Fibroblast of lung (primary cell): ENCODE measurements at places on chromosomes 5 and 9.

- no peak for DNase-seq
Measured at GRCh38 chr9:100112677-100113336, 13.8 kb downstream of the INVS start.

- DNase-seq, result peak; percentile 43
Measured at GRCh38 chr5:138177941-138178515, 402 bp downstream of the BRD8 start.

DNA sequence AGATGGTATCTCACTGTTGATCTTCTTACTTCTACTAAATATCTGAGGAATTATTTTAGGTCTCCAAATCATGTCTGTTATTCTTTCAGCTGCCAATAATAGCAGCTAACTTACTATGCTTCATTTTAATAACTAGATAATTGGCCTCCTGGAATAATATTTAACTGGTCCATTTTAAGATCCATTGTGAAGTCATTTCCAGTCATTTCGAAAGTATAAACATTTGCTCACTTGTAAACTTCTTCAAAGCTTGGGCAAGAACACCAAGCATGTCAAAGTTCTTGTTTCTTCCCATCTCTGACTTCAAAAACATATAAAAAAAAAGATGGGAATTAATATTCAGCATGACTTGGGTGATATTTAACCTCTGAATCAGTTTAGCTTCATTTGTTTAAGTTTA, 61.4 kb upstream of the MRPS30 start:
- no peak for DNase-seq

DNA sequence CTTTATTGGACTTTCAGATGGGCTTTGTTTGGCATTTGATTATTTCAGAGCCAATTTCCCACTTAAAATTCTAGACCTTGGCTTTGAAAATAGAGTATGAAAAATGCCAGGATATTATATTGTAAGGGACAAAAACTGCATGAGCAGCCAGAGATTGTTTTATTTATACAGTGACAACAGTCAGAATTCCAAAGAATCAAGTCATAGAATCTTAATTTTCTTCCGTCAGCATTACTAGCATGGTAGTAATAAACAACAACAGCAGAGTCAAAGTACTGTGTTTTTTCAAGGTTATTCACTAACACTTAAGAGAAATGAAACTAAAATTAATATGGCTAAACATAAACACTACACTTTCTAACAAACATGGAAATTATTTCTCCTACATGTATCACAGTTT, 52.2 kb downstream of the MLLT3 start:
- DNase-seq, result peak; percentile 31

- DNase-seq, result no peak
Measured at GRCh38 chr5:36889264-36889663, 12.7 kb downstream of the NIPBL start.

DNA sequence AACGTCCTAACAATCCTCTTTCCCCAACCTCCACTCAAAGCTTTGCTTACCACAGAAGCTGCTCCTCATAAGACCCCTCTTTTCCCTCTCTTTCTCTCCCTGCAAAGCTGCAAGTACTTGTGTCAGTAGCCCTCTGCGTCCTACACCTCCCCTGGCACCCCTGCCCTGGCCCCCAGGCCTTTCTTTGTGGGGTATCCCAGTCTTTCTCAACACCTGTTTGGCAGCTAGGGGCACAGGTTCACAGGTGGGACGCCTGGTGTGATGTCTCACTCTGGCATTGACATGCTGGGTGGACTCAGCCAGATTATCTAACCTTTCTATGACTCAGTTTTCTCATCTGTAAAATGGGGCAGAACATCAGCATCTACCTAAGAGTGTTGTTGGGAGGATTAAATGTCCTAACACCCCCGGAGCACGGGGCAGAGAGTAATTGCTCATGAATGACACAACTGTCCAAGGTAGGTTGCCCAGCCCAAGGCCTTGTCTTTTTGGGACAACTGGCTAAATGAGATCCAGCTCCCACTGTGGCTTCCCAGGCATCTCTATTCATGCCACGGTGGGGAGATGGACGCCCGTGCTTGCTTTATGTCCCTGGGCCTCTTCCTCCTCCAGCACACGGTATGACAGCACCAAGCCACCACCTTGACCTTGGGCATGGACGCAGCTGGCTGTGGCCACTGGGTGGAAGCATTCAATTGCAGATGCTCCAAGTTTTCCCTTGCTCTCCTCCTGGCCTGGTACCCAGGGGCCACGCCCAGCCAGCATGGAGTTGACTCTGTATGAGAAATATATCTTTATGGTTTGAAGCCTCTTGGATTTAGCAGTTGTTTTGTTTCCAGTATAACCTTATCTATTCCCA, 190.4 kb downstream of the RGS3 start:
- no peak for DNase-seq

DNA sequence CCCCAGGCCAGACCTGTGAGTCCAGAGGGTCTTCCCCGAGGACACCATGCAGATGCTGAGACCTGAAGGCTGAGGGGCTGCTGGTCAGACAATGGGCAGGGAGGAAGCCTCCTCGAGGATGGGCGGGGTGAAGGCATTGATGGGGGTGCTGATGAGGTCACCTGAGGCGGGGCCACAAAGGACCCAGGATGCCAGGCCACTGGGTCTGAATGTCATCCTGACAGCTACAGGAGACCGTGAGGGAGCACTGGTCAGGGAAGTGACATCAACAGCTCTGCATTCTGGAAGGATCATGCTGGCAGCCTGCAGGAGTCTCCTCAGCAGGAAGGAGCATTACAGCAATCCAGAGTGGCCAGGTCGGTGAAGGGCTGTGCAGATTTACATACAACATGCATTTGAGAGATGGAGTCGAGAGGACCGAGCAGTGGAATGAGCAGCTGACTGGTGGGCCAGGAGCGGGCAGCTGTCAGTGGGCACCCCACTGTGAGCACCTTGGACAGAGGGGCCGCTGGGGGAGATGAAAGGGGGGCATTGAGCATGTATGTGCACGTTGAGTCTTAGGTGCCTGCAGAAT, 77.7 kb upstream of the ADAMTS2 start:
- DNase-seq, result no peak

- DNase-seq, result no peak
Measured at GRCh38 chr9:116149844-116150243, 3.7 kb upstream of the PAPPA start.

GRCh38 chr9:124062172-124062571, 50.6 kb downstream of the LHX2 start:
- no peak for DNase-seq

- DNase-seq, result no peak
Measured at GRCh38 chr5:150428106-150428876, 15.6 kb upstream of the CD74 start.

DNA sequence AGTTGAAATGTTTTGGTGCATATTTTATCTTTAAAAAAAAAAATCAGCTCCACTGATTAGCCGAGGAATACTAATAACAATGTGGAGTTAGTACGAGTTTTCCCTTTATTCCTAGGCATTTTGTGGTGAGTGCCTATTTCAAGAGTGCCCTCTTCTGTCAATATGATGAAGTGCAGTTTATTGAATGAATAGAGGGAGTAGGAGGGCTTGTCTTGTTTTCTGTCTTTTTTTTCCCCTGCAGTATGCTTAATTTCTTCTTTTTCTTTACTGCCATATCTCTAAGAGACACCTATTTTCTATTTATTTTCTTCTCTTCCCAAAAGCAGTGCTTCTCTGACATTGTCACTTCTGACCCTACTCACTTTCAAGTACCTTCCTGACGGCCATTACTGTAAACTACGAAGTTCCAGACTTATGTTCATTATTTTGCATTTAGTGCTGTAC, 169.6 kb upstream of the PITX1 start:
- DNase-seq, result no peak

- no peak for DNase-seq
Measured at GRCh38 chr9:126927419-126927818, 12.8 kb downstream of the RALGPS1 start.

- DNase-seq, result no peak
Measured at GRCh38 chr5:102603670-102604069, 104.9 kb upstream of the SLCO6A1 start.
